Stimulated activated CD8-positive, alpha-beta memory T cell treated with anti-CD3 and anti-CD28 coated beads, Interleukin-4, amount 100 ng/mL, for 1 hour (primary cell): ENCODE measurements at places on chromosomes 4 and X.

DNA sequence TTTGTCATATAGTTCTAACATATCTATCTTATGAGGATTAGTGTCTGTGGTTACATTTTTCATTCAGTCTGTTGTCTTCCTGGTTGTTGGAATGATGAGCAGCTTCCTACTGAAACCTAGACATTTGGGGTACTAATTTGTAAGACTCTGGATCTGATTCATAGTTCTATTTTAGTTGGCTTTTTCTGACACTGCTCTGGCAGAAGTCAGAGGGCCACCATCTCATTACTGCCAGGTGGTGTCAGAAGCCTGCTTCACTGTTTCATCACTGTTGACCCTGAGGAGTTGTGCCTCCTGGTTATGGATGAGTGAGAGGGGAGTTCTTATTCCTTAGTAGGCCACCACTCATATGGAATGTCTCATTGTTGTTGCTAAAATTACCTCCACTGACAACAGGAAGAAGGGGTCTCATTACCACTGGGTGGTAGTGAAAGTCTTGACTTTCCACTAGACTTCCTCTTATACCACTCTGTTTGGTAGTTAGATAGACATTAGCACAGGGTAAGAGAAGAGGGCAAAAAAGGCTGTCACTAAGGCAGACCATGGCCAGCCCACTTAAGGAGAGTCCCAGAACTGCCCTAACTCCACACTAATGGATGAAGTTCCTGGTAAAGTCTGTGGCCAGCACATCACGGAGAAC is 395.2 kb downstream of the SPOCK3 start:
- DNase-seq = no peak

DNA sequence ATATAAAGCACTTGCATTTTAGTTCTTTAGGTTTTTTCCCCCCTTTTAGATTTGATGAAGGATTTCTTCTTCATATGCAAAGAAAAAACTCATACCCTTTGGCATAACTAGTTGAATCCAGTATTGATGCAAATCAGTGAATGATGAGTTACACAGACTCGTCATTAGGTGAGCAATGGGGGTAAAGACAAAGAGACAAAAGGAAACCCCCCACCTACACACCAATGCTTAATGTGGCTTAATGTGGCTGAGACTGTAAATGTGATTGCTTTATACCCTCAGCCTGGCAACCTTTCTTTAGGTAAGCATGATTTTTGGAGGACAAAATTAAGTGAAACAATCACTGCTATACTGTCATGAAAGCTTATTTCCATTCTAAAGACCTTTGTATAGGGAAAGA is 39.5 kb downstream of the CD40LG start:
- no peak for DNase-seq

- DNase-seq = no peak
Measured at GRCh38 chr4:27414887-27415731, 554.5 kb downstream of the STIM2 start.

GRCh38 chr4:99248714-99249113 is 29.7 kb upstream of the ADH6 start:
- no peak for DNase-seq

DNA sequence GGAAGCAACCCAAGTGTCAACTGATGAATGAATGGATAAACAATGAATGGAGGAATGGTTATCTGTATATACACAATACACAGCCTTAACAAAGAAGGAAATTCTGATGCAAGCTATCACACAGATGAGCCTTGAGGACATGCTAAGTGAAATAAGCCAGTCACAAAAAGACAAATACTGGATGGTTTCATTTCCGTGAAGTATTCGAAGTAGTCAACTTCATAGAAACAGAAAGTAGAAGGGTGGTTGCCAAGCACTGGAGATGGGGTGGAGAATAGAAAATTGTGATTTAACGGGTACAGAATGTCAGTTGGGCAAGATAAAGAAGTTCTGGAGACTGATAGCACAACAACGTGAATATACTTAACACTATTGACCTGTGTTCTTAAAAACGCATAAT is 28.2 kb downstream of the CENPU start:
- DNase-seq = no peak

GRCh38 chrX:67601771-67602170 is 58.0 kb downstream of the AR start:
- DNase-seq = no peak

GRCh38 chr4:52648836-52649235 is 10.3 kb downstream of the USP46 start:
- no peak for DNase-seq

- no peak for DNase-seq
Measured at GRCh38 chr4:113435893-113436292, 325.6 kb downstream of the CAMK2D start.

DNA sequence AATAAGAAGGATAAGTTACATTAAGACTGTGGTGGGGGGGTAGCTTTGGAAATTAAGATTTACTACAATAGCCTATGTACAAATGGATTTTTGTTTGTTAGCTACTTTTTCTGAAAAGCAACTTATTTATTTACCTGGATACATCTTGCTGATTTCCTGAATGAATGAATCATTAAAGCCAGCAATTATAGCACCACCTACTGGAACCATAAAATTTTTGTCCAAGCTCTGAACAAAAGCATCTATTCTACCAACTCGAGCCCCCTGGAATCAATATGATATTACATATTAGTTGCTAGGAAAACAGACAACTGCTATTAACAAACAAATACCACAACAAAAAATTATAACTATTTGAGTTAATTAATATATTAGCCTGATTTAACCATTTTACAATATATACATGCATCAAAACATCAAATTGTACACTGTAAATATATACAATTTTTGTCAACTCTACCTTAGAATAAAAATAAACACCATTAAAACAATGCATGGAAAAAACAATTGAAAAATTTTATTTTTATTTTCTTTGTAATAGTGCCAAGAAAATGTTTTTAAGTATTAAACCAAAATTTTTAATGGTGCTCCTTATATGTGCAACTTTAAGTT is 15.3 kb downstream of the SEPSECS start:
- DNase-seq = no peak

DNA sequence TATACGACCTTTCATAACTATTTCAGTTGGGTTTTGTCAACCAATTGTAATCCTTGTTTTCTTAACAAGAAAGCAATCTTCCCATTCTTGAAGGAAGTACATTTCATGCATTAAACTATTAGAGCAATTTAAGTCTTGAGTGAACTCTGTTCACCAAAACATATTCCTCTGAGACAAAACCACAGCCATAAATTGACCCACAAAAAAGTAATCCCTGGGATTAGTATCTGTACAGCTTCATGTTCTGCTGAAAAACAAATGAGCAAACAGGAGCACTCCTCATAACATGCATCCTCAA is 207.0 kb upstream of the PDE5A start:
- DNase-seq = no peak

- DNase-seq = no peak
Measured at GRCh38 chr4:61201561-61201960, 1.4 kb downstream of the ADGRL3 start.

GRCh38 chrX:10577853-10578252 is 42.5 kb downstream of the MID1 start:
- no peak for DNase-seq

- DNase-seq = no peak
Measured at GRCh38 chrX:44596277-44596676, 53.6 kb upstream of the FUNDC1 start.

DNA sequence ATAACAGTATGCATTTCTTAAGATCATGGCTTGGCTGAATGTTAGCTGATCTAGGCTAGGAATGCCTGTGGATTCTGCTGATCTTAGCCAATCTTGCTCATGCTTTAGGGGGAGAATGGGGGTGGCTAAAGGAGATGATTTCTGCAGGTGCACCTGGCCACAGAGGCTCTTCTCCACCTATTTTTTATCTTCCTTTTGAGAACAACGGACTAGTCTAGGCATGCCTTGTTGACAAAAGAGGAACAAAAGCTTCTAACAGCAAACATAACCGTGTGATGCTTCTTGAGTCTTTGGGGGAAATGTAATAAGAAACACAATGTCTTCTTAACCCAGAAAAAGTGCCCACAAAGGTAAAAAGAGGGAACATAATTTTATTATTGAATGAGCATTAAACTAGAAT is 743.5 kb downstream of the ARAP2 start:
- no peak for DNase-seq

DNA sequence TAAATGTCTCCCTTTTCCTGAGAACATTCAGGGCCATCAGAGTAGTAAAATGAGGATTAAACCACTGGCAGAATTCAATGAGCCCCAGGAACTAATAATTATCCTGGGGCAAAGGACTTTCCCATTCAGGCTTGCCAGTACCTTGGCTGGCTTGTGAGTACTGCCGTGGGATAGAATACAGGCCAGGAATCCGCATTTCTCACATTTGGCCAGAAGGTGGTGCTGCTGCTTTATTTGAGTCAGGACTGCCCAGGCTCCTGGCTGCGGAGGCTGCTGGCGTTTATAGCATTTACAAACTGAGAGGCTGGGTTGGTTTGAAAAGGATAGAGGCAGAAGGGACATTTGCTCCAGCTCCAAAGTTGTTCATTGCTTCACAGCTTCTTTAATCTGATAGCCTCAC is 91.4 kb downstream of the RTL9 start:
- no peak for DNase-seq

GRCh38 chr4:4344915-4345527 is 41.9 kb upstream of the NSG1 start:
- DNase-seq = no peak

DNA sequence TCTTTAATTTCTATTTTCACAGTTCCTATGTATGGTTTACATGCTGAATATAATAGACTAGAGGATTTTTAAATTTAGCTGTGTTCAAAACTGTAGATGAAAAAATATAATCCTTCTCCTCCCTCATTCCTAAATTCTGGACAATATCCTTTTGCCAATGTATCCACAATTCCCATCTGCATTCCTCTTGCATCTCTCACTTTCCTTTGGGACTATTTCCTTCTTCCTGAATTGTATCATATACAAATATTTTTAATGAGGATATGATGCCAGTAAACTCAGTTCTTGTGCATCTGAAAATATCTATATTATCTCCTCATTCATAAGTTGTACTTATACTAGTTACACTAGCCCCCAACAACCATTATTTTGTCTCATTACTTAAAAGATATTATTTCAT is 46.7 kb downstream of the DDX60L start:
- no peak for DNase-seq

- no peak for DNase-seq
Measured at GRCh38 chr4:73855406-73855805, 2.3 kb downstream of the PF4V1 start.

GRCh38 chrX:67723580-67724351 is 179.9 kb downstream of the AR start:
- DNase-seq = no peak

- no peak for DNase-seq
Measured at GRCh38 chr4:26590639-26591038, 6.8 kb downstream of the TBC1D19 start.

- no peak for DNase-seq
Measured at GRCh38 chr4:11365039-11365438, 63.7 kb downstream of the HS3ST1 start.

DNA sequence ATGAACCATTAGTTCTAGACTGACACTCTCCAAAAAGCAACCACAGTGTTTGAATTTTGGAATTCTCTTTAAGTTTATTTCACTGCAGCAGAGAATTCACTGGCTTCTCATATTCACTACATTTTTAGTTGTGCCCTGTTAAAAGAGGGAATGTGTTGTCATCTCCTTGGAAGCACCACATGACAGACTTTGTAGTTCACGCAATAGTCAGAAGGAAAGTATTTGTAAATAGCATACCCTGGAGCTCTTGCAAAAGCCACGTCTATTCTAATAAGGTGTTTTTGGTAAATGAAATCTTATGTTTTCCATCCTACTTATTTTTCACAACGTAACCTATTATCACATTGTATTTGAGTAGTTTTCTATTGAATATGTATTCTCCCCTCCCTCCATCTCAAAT is 25.8 kb downstream of the DOCK11 start:
- DNase-seq = no peak

DNA sequence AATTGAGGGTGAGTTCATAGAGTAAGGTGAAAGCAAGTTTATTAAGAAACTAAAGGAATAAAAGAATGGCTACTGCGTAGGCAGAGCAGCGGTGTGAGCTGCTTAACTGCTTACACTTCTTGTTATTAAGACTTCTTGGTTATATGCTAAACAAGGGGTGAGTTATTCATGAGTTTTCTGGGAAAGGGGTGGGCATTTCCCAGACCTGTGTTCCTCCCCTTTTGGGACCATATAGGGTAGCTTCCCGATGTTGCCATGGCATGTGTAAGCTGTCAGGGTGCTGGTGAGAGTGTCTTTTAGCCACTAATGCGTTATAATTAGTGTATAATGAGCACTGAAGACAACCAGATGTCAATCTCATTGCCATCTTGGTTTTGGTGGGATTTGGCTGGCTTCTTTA is 126.5 kb downstream of the ARSF start:
- no peak for DNase-seq

GRCh38 chr4:103867311-103867710 is 147.5 kb upstream of the TACR3 start:
- no peak for DNase-seq

- DNase-seq = no peak
Measured at GRCh38 chr4:3221184-3221494, 27.8 kb upstream of the MSANTD1 start.

DNA sequence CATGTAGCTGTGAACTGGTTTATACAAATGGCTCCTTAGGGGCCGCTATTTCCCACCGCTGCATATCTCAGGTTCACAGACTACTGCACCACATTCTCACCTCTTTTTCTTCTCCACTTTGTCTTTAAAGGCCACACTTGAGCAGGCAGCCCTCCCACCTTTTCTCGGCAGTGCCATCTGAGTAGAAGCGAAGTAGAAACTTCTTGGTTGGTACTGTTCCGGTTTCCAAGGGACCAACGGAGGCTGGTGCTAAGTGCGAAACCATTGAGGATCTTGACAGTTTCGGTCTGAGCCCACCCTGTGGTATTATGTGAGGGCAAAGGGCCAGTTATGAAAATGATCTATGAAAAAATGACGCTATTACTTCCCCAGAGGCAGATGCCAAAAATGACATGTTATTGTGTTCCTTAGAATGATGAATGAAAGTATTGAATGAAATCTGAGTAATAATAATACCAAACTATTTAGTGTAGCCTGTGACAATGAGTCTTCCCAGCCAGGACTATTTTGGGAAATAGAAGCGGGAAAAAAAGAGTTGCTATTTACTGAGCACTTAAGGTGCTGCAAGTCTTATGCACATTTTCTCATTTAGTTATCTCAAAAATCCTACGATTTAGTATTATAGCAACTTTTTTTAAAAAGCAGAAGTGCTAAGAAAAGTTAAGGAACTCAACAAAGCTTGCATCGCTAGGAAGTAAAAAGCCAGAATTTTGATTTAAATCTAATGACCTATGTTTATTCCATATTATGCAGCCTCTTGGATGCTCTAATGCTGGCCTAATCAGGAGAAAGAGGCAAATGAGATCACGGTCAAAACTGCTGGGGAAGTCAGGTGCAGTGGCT is 29.6 kb upstream of the CHRNA9 start:
- no peak for DNase-seq

DNA sequence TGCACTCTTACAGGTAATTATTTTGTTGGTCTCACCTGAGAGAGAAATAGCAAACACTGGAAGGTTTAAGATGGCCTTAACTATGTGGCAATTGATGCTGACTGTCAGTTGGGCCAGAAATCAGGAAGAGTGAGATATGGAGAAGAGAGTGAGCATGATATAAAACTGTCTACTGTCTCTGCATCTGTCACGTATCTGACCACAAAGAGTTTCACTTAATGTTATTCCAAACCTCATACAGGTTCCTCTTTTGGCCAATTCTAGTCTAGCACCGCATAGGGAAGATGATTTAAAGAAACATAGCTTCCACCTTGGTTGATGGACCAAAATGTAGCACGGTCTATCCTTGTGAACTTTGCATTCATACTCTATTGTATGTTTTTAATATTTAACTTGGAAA is 381.0 kb upstream of the BOD1L1 start:
- no peak for DNase-seq
